Stimulated activated CD4-positive, alpha-beta T cell treated with anti-CD3 and anti-CD28 coated beads, Interleukin-4, amount 100 ng/mL, for 4 hours (primary cell): ENCODE measurements at places on chromosomes 1 and 21.

- peak; percentile 29 for DNase-seq
Measured at GRCh38 chr1:156705321-156705917, at the start of gene CRABP2. CRABP2 (minus strand) TSS chr1:156705583; CDS start chr1:156705446, 137 bp downstream.

- DNase-seq: no peak
Measured at GRCh38 chr1:37398096-37398495, 76.3 kb upstream of the ZC3H12A start.

DNA sequence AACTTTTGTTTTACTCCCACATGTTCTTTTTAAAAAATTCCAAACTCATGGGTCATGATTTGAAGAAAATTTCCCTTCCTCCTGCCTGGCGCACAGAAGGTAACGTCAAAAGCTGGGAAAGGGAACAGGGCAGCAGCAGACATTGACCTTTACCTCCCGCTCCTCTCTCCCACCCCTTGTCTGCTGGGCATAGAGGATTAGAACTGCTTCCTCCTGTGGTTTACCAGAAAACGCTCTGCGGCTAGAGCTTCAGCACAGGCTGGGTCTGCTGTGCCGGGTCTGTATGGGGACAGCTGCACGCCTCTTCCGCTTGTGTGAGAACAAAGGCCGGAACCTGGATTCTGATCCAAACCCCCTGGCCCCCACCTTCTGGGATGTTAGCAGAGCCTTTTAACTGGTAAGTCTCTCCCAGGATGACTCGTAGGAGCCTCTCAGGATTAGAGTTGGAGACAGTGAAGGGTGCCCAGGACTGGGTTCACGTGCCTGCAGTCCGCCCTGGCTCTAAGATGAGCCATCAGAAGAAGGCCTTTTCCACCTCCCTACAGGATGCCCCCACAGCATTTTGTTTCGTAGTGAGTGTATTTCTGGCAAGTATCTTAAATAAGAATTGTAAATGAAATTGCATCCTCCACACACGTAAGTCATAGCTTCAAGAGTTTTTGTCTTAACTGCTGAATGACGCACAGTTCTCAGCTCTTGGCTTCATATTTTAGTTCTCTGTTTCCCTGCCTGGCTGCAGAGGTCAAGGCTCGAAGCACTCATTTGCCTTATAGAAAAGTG is 5.2 kb downstream of the H6PD start:
- DNase-seq: peak; percentile 28

- no peak for DNase-seq
Measured at GRCh38 chr1:40610156-40610555, 55.3 kb downstream of the RIMS3 start.

GRCh38 chr1:26477446-26478152 is 5.4 kb downstream of the HMGN2 start:
- DNase-seq: no peak

- no peak for DNase-seq
Measured at GRCh38 chr1:65799601-65800000, 6.9 kb downstream of the PDE4B start.

DNA sequence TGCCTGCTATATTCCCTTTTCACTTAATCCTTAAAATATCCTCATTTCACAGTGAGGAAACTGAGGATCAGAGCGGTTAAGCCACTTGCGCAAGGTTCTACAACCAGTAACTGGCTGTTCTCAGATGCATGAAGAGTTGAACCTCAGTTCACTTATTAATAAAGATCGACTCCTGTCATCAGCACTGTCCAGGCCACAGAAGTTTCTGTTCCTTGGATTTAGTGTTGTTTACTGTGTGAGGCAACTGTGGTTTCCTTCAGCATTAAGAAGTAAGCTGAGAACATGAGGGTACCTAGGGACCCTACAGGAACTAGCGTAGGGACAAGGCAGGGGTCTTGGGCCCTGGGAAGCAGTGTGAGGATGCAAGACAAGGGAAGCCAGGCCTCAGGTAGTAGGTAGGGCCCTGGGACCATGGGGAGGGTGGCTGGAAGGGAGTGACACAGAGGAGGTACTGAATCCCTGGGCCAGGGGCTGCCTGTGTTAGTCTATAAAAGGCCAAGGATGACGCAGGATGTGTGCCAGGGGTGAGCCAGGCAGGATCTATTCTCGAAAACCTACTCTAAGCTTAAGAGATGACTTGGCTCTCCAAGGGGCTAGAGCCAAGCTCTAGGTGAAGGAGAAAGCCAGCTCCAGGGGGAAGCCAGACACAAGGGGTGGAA is 181.2 kb upstream of the CSF3R start:
- no peak for DNase-seq
